ENCODE measurements at places on chromosomes 7 and 10.

GRCh38 chr10:51124852-51125251, 50.6 kb downstream of the PRKG1 start:
- no peak for DNase-seq

DNA sequence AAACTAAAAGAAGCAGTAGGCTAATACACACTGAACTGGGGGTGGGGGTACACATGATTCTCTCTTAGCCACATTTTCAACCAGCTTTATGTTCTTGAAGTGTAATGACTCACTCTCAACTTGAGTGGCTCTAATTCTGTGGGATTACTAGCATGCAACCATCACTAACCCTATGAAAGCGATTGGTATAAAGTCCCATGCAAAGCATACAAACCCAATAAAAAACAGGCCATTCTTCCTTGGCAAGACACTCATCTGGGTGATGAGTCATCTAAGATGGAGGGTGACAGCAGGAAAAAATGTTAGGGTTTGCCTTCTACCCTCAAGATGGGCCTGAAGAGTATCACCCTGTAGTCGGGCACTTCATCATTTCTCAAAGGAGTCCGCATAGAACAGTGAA, 14.9 kb upstream of the PON3 start:
- DNase-seq: no peak

DNA sequence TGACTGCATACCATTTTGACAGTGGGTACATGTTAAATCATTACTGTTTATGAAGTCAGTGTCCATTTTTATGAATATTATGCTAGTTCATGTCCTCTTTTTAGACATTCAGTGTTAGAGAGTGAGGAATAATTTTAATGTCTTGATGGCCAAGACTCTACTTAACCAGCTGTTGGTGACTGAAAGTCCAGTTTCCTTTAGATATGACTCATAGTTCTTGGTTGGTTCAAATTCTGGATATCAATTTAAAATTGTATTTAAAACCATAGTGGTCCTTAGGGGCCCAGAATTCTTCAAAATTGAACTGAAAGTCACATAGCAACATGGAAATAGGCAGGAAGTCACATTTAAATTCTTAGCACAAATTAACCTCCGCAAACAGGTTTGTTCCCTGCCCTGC, 196.5 kb upstream of the PRPS1L1 start:
- DNase-seq: no peak

- DNase-seq: no peak
Observed at GRCh38 chr10:131948501-131948900, 33.2 kb downstream of the BNIP3 start.

DNA sequence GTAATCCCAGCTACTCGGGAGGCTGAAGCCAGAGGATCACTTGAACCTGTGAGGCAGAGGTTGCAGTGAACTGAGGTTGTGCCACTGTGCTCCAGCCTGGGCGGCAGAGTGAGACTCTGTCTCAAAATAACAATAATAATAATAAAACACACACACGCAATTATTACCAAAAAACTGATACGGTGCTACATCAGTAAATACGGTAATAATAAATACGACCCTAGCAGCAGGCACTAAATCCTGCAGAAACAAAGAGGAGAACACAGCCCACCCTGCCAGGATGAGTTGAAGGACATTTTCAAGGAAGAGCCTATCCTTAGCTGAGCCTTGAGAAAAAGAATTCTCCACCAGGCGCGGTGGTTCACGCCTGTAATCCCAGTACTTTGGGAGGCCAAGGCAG, 34.4 kb upstream of the GTF2I start:
- DNase-seq: no peak

GRCh38 chr7:12220389-12221046, 9.4 kb downstream of the TMEM106B start:
- no peak for DNase-seq

GRCh38 chr7:93503088-93503487, 71.4 kb downstream of the CALCR start:
- DNase-seq: no peak

- no peak for DNase-seq
Observed at GRCh38 chr7:3956949-3957348, 655.9 kb downstream of the SDK1 start.

DNA sequence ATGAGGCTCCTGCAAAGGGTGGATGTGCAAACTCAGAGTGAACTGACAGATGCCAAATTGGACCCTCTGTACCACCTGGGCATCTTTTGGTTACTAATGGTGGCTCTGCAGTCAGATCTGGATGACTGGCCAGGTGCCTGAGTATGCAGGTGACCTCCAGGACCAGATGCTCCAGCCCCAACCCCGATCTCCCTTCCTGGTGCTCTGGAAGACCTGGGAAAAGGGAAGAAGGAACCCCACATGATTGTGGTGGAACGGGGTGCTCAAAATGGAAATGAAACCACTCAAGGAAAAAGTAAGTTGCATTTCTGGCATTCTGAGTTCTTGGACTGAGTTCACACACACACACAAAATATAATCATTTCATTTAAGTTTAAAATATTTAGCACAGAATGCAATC, 9.8 kb upstream of the AEBP1 start:
- DNase-seq: no peak

DNA sequence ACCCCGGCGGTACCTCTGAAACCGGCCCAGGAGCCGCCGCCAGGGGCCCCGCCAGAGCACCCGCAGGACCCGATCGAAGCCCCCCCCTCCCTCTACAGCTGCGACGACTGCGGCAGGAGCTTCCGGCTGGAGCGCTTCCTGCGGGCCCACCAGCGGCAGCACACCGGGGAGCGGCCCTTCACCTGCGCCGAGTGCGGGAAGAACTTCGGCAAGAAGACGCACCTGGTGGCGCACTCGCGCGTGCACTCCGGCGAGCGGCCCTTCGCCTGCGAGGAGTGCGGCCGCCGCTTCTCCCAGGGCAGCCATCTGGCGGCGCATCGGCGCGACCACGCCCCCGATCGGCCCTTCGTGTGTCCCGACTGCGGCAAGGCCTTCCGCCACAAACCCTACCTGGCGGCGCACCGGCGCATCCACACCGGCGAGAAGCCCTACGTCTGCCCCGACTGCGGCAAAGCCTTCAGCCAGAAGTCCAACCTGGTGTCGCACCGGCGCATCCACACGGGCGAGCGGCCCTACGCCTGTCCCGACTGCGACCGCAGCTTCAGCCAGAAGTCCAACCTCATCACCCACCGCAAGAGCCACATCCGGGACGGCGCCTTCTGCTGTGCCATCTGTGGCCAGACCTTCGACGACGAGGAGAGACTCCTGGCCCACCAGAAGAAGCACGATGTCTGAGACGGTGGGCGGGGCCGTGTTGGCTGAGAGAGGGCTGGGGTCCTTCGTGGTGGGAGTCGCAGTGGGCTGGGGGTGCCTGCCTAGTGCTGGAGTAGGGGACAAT, 3.8 kb downstream of the REPIN1 start:
- no peak for DNase-seq

DNA sequence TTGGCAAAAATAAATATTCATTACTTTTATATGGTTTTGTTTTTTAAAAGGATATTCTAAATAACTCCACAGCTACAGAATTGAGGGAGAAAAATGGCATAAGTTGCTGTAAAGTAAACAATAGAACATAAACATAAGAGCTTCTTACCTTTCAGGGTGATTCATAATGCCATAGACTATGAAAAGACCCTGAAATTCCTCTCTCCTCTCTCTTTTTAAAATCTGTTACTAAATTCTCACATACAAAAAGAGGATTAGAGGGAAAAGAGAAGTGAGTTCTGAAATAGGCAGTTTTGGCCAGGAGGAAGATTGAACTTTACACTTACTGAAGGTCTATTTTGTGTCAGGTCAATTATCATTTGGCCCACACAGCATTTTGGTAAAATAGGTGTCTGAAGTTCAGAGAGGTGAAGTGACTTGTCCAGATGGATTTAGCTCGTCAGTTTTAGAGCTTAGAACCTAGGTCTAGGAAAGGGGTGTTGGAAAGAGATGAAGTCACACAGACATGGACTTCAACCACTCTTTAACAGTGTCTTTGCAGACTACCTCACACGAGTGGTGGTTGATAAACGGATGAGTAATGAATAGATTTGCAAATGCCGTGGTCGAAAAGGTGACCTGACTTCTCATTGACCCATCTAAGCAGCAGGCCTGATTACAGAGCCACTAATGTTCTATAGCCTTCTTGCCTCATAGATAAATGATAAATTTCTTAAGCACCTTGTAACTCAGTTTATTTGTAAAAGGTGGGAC, 190.6 kb upstream of the CCDC6 start:
- DNase-seq: no peak

- no peak for DNase-seq
Observed at GRCh38 chr7:130124711-130125110, 54.4 kb downstream of the KLHDC10 start.

DNA sequence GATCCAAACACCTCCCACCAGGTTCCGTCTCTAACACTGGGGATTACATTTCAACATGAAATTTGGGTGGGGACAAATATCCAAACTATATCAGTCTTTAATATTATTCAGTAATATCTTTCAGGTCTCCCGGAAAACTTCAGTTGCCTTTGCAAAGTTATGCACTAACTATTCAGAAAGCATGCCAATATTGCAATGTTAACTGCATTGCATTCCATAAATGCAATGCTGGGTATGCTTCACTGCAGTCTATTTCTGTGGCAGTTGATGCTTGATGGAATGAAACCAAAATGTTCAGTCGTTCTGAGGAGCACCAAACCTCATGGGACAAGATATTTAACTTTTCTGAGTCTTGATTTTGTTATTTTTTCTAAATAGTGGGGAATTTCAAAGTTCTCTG, 147.5 kb downstream of the SLC16A9 start:
- DNase-seq: no peak

GRCh38 chr7:151125470-151125845, 39.2 kb downstream of the AGAP3 start:
- no peak for DNase-seq

DNA sequence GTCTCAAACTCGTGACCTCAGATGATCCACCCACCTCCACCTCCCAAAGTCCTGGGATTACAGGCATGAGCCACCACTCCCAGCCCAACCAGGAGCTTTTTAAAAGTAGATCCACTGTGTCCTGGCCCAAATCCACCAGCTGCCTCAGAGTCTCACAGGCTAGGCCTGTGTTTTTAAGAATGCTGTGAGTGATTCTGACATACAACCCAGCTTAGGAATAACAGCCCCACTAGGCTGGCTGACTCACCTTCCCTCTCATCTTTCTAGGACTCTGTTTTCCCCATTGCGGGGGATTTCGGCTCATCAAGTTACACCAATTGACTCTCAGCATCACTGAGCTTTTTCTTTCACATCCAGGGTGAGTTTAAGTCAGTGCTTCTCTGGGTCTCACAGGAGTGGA, 207.6 kb downstream of the SKIDA1 start:
- DNase-seq: no peak

DNA sequence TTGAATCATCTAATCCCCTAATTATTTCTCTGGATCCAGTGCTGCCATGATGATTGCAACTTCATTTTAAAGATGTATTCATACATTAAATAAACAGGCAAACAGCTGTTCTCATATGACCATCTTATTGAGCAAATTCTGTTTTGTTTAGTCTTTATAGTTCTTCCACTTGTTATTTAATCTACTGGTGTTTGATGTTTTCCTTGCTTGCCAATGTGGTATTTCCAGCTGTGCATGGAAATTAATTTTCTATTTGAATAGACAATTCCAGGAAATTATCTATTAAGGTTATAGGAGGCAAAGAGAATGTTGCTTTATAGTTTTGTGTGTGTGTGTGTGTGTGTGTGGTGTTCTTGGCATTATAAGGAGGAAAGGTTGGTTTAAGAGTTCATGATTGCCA, 167.0 kb upstream of the PRPS1L1 start:
- DNase-seq: no peak

- DNase-seq: no peak
Observed at GRCh38 chr7:36338256-36338655, 51.4 kb upstream of the ANLN start.

- no peak for DNase-seq
Observed at GRCh38 chr7:96700516-96700915, 9.1 kb downstream of the SEM1 start.

DNA sequence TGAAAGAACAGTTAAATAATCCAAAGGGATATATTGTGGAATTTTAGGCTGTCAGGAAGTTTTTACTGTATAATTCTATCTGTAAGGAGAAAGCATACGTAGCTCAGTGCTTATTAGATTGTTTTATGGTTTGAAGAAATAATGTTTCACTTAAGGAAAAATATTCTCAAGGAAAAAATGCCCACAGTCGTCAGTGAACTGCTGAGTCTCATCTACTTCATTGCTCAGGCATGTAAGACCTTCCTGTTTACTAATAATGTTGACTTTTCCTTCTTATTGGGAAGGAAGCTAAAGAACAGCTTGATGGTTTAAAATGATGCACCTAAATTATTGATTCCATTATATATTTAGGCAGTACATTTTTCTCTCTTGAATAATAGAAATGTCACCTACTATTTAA, 304.2 kb downstream of the SDK1 start:
- DNase-seq: no peak

DNA sequence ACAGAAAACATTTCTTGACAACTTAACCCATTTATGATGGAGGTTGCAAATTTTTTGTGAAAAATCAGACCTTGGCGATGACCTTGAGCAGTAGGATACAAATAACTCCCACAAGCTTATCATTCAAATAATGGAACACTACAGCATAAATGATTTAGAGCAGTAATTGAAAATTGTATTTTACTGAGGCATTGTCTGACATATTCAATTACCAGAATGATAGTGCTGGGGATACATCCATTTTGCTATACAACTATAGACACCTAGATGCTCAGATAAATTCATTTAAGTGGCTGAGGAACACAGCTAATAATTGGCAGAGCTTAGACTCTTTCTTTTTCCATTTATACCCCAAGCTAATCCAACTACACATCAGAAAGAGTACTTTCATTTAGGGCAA, 18.9 kb downstream of the TWIST1 start:
- DNase-seq: no peak

- DNase-seq: no peak
Observed at GRCh38 chr7:135822376-135822775, 73.8 kb upstream of the FAM180A start.

DNA sequence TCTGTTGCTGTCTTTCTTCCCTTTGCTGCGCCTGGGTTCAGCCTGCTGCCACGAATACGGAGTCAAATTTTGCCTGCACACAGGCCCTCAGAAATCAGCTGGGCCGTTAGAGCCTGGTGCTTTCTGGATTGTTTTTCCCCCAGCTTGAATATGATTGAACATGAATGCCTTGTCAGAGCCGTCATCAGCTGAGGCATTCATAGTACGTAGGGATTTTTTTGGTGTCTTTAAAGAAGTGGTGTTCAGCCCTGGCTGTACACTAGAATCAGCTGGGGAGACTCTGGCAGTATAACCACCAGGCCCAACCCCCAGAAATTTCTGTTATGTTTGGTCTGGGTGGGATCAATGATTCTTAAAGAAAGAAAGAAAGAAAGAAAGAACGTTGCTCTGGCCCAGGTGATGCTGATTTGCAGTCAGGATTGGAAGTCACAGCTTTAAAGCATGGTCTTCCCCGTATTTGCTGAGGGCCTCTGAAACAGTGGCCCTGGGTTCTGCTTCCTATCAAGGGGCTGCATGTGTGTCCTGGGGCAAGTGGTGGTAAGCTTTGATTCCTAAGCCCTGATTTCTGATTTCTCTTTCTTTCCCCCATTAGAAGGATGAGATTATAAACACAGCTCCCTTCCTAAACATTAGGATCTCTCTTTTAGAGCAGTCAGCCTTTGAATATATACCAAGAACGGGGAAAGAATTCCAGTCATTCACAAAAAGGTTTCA, 24.7 kb downstream of the NUB1 start:
- DNase-seq: no peak

- no peak for DNase-seq
Observed at GRCh38 chr10:3323865-3324498, 151.4 kb upstream of the PITRM1 start.

- no peak for DNase-seq
Observed at GRCh38 chr10:102581981-102582580, 62.2 kb upstream of the TRIM8 start.

- DNase-seq: no peak
Observed at GRCh38 chr10:31134311-31134952, 102.8 kb upstream of the ZNF438 start.

- DNase-seq: no peak
Observed at GRCh38 chr10:124383496-124383895, 35.2 kb downstream of the OAT start.

Measured in AG04449 (cell line).